ENCODE measurements at places on chromosomes 11 and 22.

- no peak for DNase-seq
These were observed 9.8 kb downstream of the CSF2RB start for GRCh38 chr22:36923131-36923788.

DNA sequence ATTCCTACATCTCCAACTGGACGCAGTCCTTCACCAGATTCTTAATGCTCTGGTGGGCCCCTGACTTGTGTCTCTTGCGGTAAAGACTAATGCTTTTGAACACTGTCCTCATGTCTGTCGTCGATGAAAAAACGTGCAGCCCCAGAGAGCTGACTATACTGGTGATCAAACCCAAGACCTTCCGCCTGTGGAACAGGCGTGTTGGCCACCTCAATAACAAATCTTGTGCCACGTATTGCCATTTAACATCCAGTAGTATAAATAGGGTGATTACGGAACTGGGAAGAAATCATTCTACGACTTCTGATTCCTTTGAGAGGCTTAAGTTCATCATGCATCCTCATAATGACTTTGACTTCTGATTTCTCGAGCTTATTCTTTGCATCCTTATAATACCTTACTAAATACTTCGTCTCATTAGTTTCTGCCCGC, 45.6 kb downstream of the OR4D9 start:
- DNase-seq = peak; percentile 38

- no peak for DNase-seq
These were observed 215.3 kb downstream of the KCNA4 start for GRCh38 chr11:29801561-29801960.

DNA sequence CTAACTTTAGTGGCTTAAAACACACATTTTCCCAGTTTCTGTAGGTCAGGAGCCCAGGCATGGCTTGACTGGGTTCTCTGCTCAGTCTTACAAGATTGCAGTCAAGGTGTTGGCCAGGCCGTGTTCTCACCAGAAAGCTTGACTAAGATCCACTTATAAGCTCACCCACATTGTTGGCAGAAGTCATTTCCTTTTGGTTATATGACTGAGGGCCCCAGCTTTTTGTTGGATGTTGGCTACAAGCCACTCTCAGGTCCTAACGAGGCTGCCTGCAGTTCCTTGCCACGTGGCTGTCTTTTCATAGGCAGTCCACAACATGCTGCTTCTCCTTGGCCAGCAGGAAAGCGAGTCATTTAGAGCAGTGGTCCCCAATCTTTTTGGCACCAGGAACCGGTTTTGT, 79.3 kb upstream of the CRTAM start:
- DNase-seq = no peak

DNA sequence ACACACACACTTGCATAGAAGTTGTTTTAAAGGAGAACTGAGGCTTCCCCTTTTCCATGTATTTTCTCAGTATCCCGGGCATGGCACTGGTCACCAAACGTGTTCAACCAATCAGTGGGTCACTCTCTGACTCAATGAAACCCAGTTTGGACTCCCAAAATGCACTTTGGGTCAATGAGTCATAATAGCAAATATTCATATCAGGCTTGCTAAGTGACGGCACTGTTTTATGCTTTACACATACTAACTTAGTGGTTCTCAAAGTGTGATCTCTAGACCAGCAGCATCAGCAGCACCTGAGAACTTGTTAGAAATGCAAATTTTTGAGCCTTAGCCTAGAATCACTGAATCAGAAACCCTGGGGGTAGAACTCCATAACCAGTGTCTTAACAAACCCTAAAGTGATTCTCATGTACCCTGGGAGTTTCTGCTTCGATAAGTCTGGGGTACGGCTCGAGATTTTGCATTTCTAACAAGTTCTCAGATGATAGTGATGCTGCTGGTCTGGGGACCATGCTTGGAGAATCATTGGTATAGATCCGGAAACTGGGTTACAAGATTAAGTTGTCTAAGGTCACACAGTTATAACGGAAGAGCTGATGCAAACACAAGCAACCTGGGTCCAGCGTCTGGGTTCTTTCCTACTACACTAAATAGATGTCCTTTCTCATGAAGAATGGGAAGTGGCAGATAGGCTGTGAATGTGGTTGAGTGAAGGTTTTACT, 35.6 kb downstream of the ETS1 start:
- DNase-seq = peak; percentile 43

DNA sequence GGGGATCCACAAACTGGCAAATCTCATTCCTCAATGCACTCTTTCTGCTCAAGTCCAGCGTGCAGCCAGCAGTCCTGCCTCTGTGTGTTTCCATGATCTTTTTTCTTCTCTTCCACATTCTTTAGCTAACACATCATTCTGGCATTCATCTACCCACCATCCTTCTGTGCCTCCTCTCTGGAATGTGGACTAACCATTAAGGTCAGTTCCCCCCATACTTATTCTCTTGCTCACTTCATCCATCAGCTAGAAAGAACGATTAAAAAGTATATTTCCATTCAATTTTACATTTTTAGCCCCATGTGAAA, 7.8 kb downstream of the KIRREL3 start:
- DNase-seq = no peak

- no peak for DNase-seq
These were observed 21.3 kb downstream of the STX3 start for GRCh38 chr11:59776210-59777066.

- DNase-seq = no peak
These were observed 371.5 kb downstream of the OPCML start for GRCh38 chr11:133160754-133161153.

- no peak for DNase-seq
These were observed 13.9 kb upstream of the CDC42EP2 start for GRCh38 chr11:65300621-65301275.

DNA sequence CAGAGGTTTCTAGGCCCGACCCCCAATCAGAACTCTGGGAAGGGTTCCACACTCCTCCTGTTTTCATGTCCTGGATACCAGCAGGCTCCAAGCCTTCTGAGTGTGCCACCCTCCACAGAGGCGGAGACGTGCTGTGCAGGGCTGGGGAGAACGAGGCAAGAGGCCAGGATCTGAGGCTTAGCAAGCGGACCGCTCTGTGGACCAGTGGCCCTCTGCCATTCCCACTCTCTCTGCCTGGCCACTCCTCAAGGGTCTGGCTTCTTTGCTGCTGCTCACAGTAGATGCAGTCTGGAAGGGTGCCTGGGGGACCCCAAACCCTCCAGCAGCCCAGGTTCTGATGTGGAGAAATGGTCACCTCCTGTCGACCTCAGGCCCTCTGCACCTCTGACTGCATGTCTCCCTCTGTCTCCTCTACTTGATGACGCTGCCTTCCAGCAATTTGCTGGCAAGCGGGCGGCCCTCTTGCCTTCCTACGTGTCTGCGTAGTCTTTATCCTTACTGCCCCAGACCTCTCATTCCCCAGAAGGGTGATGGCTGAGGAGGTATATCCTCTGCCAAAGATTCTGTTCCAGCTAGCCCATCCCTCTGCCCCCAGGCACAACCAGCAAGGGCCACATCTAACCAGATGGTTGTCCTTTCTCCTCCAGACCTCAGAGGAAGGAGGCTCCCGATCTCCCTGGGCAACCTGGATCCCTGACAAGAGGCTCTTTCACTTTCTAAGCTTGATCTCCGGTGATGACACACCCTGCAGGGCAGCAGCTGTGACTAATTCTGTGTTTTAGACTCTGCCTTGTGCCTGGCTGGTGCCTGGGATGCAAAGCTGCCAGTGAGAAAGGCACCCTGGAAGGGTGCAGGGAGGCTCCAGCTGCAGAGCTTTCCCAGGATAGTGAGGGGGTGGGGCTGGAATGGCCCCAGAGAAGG, 87.3 kb downstream of the NAT10 start:
- DNase-seq = peak; percentile 40

GRCh38 chr11:65278356-65278755, 16.6 kb downstream of the POLA2 start:
- no peak for DNase-seq

DNA sequence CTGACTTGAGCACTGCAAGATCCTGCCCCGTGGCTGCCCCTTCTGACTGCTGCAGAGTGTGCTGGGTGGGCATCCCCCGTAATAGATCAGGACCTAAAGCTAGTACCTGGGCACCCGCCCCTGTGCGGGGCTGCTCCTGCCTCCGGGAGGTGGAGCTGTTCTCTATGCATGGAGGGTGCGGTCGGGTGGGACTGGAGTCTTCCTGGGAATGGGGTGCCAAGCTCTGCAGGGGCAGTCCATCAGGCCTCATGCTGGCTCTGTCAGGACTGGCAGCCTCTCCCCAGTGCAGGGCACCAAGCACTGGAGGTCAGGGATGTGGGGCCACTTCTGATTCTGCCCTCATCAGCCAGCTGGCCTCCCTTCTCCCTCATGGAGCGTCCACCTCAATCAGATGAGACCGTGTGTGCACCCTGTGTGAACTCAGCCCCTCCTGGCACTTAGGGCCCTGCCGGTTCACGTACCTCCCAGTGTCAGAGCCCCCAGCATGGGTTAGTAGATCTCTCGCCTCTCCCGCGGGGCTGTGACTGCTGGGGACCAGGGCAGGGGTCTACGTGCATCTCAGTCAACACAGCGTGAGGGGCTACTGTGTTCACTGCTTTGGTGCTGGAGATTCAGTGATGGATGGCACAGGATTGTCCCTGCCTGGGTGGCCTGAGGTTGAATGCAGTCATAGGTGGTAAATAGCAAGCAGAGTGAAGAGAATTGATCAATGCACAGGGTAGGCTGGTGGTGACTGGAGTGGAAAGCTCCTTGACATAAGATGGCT, 30.8 kb downstream of the MPPED1 start:
- DNase-seq = no peak

- no peak for DNase-seq
These were observed 101.8 kb downstream of the USP35 start for GRCh38 chr11:78290293-78291176.

DNA sequence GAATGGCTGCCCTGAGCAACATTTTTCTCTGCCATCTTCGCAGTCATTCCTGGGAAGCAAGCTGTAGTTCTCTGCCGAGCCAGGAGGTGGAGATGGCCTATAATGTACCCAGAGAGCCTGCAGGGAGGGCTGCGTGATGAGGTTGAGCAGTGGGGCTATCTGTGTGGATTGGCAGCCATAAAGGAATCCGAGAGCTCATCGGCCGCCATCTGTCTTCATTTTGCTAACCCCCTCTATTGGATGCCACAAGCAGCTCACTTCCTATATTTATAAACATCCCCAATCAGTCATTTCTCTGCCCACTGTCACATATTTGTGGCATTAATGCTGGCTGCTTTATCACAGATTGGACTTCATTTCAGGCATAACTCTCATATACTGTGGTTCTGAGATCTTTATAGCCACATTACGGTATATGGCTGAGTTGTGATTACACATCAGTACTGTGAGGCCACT, 209.5 kb downstream of the NTM start:
- DNase-seq = no peak

GRCh38 chr11:76700177-76701100, 29.9 kb upstream of the LRRC32 start:
- peak; percentile 36 for DNase-seq

GRCh38 chr11:65899356-65900124, 648 bp downstream of the FOSL1 start:
- DNase-seq = peak; percentile 86

GRCh38 chr11:11038352-11038751, 180.5 kb upstream of the ZBED5 start:
- DNase-seq = no peak

DNA sequence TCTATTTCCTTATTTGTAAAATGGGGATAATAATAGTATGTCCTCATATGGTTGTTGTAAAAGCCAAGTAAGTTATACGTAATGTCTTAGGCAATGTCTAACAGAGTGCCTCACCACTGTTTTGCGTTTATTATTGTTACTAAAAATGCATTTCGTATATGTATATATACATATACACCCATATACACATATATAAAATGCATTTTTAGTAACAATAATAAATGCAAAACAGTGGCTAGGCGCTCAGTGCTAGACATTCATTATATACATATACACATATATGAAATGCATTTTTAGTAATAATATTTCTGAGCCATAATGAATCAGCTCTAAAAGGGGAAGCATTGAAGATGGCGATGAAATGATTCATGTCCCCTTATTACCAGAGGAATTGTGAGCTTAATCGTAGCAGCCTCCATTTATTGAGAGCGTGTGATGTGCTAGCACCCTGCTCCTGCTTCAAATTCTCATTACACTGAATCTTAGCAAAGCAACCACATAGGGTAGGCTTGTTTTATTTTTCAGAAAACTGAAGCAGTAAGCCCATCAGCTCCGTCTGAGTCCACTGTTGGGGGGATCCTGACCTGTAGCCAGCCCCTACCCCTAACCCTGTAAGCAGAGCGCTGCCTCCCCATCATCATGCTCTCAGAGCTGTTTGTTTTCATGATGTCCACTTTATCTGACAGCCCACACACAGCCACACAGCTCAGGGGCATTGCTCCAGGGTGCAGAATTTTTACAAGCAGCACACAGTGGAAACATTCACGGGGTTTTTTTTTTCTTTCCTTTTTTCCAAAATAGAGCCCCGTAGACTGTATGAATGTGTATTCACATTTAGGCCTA, 97.1 kb upstream of the NAV2 start:
- no peak for DNase-seq

- no peak for DNase-seq
These were observed 317.9 kb downstream of the ETS1 start for GRCh38 chr11:128269466-128269865.

- no peak for DNase-seq
These were observed 87.9 kb upstream of the SORL1-AS1 start for GRCh38 chr11:121540627-121541026.

GRCh38 chr11:76783896-76784813, 999 bp downstream of the TSKU start:
- DNase-seq = no peak

DNA sequence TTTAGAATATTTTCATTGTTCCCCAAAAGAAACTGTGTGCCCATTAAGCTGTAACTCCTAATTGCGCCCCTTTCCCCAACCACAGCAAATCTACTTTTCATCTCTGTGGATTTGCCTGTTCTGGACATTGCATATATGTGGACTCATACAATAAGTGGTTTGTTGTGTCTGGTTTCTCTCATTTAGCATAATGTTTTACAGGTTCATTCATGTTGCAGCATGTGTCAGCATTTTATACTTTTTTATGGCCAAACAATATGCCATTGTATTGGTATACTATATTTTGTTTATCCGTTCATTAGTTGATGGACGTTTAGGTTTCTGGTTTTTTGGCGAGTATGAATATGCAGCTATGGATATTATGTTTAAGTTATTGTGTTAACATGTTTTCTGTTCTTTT, 23.8 kb downstream of the NUCB2 start:
- DNase-seq = no peak

DNA sequence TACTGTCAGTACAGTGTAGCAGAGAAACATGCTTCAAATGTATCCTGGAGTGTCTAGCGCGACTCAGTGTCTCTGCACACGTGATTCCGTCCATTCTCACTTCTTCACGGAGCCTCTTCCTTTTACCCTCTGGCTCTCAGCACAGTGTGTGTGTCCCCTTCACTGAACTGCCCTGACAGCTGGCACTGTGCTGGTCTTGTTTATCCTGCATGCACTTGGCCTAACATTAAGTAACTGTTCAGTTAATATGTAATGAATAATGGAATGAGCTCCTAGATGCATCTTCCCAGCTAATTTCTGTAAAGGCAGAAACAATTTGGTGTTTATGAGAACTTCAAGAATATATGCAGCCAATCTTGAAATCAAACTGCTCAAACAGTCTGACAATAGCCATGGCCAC, 44.4 kb downstream of the KMT5B start:
- no peak for DNase-seq

Data from stimulated activated CD8-positive, alpha-beta memory T cell treated with anti-CD3 and anti-CD28 coated beads, Interleukin-4, amount 100 ng/mL, for 48 hours (primary cell).